ENCODE measurements at places on chromosomes 11 and 22. TPM values are rescaled to one million over a fixed set of nuclear protein-coding genes. Genes with fewer than 3 reads are reported as not detected.
A peak's percentile ranks its signal among the peaks of the same experiment; 100 is the strongest.

The SYT12 gene
- total RNA-seq, result 4.8 TPM

The PPME1 gene
- total RNA-seq, result 63.2 TPM

The ZP1 gene
- total RNA-seq, result not detected

The KREMEN1 gene
- total RNA-seq, result 16.5 TPM

The CRYBB3 gene
- not detected for total RNA-seq

The C11orf97 gene
- total RNA-seq, result not detected

GRCh38 chr11:128323381-128323780, 264.0 kb downstream of the ETS1 start:
- DNase-seq, result no peak

DNA sequence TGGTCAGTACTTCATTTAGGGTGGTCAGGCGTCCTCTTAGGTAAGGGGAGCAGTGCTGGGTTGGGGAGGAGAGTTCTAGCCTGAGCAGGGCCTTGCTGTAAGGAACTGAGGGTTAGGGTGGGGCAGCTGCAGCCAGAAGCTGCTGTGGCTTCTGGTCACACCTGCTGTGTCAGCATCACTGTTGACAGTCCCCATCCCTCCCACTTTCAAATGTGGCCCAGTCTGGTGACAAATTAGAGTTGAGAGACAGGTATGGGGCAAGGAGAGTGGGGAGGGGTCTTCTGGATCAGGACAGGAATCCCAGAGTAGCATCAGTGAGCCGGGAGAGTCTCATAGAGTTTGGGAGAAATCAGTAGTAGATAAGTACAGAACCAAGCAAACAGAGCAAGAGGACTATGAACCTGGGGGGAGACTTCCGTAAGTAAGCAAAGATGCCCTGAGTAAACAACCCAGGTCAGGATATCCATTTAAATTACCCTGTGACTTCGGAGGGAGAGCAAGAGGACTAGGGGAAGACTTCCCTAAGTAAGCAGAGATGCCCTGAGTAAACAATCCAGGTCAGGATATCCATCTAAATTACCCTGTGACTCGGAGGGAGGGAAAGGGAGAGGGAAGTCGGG, 53.7 kb downstream of the PPP6R2 start:
- DNase-seq, result no peak

DNA sequence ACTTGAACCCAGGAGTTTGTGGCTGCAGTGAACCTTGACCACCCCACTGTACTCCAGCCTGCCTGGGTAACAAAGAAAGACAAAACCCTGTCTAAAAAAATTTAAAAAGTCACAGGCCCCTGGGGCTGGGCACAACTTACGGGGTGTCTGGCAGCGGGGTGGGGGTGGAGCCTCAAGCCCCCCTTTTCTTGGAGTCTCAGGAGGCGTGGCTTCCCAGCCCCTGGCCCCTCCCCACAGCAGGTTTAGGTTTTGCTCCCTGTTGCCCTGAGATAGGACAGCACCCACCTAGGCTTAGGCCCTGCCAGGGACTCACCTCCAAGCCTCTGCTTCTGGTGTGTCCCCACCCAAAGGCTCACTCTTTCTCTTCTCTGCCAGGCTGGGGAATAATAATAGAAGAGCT, 22.4 kb downstream of the MGAT3 start:
- no peak for DNase-seq

DNA sequence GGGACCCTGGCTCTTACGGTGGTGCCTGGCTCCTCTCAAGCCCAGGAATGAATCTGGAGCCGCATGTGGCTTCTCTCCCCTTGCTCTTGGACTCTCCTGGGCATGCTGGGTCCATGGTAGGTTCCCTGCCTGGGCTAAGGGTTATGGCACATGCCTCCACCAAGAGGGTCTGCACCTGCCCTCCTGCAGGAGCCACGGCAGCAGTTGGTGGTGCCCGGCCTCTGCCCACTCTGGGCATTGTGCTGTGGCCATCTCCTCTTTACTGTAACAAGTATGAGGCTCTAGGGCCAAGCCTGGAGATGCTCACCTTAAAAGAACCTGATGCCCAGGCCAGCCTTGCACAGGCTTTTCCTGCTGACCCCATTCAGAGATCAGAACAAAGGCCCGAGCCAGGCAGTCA, 104.0 kb upstream of the PITPNB start:
- peak; percentile 24 for DNase-seq

- peak; percentile 32 for DNase-seq
These were observed 2.7 kb upstream of the CBX6 start for GRCh38 chr22:38874529-38875222.

DNA sequence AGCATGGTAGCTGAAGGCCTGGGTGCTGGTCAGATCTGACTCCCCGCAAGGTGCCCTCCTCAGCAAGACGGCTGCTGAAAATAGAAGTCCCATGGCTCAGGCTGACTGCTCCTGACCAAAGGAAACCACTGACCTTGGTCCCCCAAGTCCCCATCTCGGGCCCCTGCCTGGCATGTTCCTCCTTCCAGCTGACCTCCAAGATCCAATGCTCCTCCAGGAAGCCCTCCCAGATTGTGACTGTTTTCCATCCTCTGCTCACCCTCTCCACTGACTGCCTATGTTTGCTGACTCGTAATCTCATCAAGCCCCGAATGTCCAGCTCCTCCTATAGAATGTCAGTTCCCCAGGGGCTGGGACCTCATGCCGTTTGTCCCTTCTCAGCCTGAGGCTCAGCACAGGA, 30.5 kb downstream of the ALX4 start:
- DNase-seq, result no peak

- DNase-seq, result peak; percentile 66
These were observed at the start of gene RHOD for GRCh38 chr11:67056267-67057204. TSS of gene RHOD (plus strand) at chr11:67056847. CDS start at chr11:67056903, 56 bp downstream.

- DNase-seq, result no peak
These were observed 195.8 kb downstream of the MAML2 start for GRCh38 chr11:96147186-96147585.

- DNase-seq, result no peak
These were observed 346.4 kb upstream of the B3GAT1 start for GRCh38 chr11:134758342-134758931.

DNA sequence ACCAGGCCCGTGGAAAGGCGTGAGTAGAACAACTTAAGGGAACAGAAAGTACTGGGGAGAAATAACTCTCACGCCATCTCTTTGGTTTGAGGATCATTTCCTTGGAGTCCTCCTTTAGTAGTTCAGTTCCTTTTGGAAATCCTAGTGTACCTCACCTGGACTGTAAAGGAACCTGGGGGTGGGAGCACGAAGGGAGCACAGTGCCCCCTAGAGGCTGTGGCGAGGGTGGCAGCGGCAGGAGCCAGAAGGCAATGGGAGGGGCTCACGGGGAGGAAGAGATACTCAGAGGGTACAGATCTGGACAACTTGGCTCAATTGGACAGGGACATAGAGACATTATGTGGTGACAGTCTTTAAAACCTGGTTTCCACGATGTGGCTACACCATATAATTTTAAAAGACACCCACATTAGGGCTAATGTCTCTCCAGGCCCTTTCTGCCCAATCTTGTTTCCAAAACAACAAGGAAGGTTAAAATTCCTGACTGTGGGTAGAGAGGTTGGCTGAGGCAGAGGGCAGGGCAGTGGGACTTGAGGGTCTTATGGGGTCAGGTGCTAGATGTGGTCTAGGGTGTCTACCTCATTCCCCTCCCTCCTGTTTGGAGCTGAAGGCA, 87.0 kb downstream of the CSNK2A3 start:
- no peak for DNase-seq

DNA sequence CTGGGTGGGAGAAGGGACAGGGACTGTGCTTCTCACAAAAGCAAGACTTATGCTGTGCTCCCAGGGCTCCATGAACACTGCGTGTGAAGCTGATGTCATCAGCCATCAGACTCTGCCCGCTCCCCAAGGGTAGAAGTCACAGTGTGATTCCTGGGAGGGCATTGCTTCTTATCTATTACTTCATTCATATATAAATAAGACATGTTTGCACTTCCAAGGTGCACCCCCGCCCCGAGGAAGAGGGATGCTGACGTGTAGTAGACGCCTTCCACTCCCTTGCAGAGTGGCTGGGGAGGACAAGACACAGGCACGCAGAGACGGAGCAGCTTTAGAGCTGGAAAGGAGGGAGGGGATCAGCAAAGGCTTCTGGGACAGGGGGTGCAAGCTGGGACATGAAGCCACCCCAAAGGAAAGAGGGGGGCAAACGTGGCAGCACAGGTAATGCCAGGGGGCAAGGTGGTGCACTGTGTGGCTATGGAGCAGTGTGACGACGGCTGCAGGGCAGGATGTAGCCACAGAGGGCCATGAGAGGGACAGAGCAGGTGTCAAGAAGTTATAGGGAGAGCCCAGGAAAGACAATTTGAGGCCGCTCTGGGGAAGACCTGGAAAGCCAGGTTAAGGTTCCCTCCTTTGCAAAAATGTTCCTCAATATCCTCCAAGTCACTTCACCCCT, 558.5 kb downstream of the MN1 start:
- no peak for DNase-seq

DNA sequence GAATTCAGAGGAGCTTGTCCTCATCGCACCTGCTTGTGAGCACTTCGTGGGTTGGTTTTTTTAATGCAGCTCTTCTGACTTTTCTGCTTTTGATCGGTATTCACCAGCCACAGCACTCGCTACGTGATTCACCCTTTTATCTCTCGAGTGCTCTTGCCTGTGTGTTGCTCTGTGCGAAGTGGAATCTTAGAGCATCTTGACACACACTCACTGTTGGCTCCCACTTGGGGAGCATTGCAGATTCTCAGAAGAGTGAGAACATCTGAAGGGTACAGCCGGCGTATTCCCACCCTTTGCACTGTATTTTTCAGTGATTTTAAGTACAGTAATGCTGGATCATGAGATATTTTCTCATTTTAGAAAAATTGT, 10.9 kb downstream of the TNNT3 start:
- no peak for DNase-seq

DNA sequence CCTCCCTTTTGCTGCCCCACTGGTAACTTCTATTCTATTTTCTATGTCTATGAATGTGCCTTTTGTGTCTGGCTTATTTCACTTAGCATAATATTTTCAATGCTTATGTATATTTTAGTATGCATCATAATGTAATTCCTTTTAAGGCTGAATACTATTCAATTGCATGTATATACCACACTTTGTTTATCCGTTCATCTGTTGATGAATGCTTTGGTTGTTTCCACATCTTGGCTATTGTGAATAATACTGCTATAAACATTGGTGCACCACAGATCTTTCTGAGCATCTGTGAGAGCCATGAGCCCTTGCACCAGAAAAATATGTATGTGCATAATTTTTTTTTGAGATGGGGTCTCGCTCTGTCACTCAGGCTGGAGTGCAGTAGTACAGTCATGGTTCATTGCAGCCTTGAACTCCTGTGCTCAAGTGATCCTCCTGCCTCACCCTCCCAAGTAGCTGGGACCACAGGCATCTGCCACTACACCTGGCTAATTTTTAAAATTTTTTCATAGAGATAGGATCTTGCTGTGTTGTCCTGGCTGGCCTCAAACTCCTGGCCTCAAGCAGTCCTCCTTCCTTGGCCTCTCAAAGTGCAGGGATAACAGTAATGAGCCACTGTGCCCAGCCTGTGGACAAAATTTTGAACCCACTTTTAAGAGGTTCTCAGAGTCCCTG, 27.0 kb downstream of the HEPHL1 start:
- no peak for DNase-seq

DNA sequence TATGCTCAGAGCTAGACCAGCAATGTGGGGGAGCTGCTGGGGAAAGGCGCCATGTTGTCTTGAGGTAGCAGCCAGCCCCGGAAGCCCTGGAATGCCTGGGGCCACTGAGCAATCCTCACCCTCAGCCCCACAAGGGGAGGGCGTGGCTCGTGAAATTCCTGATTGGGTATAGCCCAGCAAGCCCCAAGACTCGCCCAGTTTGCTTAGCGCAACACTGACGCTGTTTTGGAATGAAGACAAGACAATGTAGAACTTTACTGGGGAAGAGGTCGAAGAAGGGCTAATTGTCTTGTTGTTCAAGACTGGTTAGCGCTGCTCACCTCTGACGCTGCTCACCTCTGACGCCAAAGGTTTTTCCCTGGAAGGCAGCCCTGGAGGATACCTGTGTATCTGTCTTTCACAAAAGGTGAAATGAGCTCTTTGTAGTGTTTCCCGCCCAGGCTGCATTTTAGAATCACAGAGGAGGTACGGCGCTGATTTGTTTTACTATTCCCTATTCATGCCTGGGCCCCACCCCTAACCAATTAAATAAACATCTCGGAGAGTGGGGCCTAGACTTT, 47.6 kb downstream of the ST3GAL4 start:
- DNase-seq, result peak; percentile 71

GRCh38 chr22:22893077-22893805, 5.6 kb downstream of the IGLL5 start:
- DNase-seq, result no peak

DNA sequence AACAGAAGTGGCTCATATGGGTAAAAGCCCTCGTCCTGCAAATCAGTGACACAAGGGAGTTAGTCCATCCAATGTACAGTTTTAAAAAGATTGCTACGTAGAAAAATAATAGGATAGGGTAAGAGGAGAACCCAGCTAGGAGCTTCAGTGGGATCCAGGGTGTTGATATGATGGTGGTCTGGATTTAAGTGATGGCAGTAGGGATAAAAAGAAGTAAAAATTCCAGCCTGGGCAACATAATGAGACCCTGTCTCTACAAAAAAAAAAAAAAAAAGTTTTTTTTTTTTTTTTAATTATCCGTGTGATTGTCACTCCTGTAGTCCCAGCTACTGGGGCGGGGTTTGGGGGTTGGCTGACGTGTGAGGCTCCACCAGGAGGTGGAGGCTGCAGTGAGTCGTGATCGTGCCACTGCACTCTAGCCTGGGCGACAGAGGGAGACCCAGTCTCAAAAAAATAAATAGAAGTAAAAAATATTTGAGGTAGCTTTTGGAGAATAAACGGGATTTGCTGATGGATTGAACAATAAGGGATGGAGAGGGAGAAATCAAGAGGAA, 7.0 kb upstream of the L3MBTL2 start:
- no peak for DNase-seq

GRCh38 chr11:130448416-130449309, at the start of gene ADAMTS15:
TSS of gene ADAMTS15 (plus strand) at chr11:130448645. CDS start at chr11:130448974, 329 bp downstream.
- peak; percentile 83 for DNase-seq

- DNase-seq, result no peak
These were observed 27.2 kb upstream of the SYT13 start for GRCh38 chr11:45313171-45313865.

GRCh38 chr22:22125579-22126468, 118.8 kb upstream of the VPREB1 start:
- no peak for DNase-seq

Data from ureter (tissue), 1 donor.